ENCODE measurements at places on chromosomes 13 and 19.

- no peak for DNase-seq
These were observed 165.8 kb upstream of the GPR12 start for GRCh38 chr13:26926371-26926770.

DNA sequence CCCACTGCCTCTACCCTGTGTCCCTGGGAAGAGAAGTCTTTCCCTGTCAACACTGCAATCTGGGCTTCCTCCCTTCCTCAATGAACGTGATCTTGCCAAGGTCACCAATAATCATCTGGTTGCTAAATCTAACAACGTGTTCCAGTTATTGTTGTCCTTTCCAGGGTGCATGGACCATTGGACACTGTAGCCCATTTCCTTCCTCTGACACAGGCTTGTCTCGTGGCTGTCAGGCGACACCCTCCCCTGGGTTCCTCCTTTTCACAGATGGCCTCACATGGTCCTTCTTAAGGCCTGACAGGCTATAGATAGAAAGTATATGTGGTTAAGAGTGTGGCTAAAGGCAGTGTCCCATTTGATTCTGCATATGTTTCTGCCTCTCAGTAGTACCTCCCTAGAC lies 67.7 kb upstream of the STARD13 start:
- no peak for DNase-seq

DNA sequence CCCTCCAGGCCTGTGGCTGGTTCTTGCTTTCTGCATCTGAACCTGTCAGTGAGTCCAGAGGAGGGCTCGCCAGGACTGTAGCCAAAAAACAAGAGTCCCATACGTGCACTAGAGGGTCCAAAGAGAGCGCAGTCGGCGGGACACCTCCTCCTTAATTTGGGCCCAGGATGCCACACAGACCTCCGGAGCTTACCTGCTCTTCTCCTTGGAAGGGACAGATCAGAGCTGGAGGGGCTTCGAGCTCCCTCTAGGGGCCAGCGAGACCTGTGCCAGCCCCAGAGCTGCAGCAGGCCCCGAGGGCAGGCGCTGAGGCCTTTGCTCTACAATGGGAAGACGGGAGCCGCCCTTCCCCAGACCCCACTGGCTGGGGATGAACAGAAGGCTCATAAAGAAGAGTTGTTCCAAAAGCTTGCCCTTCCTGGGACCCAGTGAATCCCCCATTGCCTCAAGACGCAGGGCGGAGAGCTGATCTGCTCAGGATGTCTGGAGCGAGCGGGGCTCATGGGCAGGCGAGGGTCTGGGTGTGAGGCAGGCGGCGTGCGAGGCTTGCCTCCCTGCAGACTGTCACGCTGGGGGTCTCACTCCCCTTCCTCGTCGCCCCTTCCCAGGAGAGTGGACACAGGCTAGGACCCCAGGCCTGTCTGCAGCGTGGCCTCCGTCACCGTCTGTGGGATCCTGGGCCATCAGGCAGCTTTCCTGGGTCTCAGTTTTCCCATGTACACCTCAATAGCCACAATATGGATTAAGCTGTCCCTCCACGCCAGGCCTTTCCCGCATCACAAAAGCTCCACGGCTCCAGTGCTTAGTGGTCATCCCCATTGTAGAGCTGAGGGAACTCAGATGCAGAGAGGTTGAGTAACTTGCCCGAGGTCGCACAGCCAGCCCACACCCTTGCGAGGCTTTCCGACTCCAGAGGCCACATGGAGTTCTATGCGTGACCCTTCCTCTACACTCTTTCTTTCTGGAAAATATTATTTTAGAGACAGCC lies 46.9 kb upstream of the VSTM2B start:
- DNase-seq, result no peak

DNA sequence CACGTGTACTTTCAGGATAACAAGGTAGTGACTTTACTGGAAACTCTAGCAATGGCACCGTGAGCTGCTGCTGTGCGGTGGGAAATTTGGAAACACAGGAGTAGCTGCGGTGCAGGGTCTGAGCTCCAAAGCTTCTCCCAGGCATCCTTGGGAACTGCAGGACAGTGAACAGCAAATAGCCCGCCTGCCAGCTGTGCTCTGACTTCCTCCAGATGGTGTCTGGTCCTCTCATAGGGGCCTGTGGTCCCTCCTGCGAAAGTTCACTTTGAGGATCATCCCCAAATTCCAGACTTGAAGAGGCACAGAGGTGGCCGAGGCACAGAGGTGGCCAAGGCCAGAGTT lies 287.3 kb upstream of the MAB21L1 start:
- DNase-seq, result no peak

GRCh38 chr13:92727118-92727517 lies 499.5 kb upstream of the GPC6 start:
- DNase-seq, result no peak

DNA sequence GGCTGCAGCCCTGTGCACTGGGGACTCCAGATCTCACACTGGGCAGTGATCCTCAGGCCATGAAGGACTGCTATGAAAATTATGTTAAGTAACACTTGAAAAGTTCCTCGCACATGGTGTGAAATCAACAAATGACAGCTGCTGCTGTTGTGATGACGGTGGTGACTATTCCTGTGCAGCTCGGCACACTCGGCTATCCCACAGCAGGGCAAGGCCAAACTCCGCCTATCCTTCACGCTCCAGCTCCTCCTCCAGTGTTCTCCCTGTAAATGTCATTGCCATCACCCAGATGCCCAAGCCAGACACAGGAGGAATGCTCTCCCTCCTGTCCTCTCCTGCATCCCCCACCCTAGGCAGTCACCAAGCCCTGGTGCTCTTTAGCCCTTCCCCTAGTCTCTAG lies 31.3 kb downstream of the GRIK5 start:
- DNase-seq, result no peak
